Upper lobe of right lung (tissue), 1 donor: ENCODE measurements at places on chromosomes 11 and 22. TPM values are rescaled to one million over a fixed set of nuclear protein-coding genes. Genes with fewer than 3 reads are reported as not detected.

Gene AGBL2
- total RNA-seq, result 0.96 TPM

Gene CPSF7
- total RNA-seq, result 75.8 TPM

DNA sequence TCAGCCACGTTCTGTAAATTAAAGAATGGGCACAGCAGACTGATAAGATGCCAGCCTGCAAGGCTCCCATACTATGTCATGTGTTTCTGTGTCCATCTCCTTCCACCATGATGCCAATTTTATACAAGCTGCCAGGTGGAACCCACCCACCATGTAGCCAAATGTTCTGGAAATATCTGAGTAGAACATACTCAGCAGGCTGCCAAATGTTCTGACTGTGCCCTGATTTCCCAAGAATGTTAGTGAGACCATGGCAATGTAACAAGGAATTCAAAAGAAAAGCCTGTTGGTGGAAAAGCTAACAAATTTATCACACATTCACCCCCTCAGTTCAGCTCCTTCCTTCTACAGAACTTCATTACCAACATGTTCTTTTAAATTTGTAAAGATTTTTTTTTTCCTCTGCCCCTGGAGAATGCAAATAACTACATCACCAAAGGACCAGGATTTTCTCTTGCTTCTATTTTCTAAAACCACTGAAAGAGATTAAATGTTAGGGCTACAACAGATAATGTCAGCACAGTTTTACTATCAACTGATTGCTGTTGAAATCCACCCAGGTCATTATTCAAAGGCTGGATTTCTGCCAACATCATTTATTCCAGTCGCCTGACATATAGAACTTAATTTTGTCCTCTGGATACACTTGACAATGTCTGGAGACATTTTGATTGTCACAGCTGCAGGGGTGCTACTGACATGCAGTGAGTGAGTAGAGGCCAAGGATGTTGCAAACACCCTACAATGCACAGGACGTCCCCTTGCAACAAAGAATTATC, 3.1 kb downstream of the DMC1 start:
- no peaks in the 10 kb centered on the region for H3K36me3 ChIP-seq
- peaks cover 6% of the 10 kb centered on the region for H3K4me1 ChIP-seq
- H3K27me3 ChIP-seq, result no peaks in the 10 kb centered on the region
- no peak overlapping the region for H3K27ac ChIP-seq

- H3K36me3 ChIP-seq, result no peaks in the 10 kb centered on the region
- DNase-seq, result no peak
- H3K27me3 ChIP-seq, result no peaks in the 10 kb centered on the region
These were observed at the start of gene GAB2 for GRCh38 chr11:78417175-78417887. Gene GAB2 (minus strand): TSS chr11:78417820. CDS start chr11:78417720, 100 bp downstream.

- H3K36me3 ChIP-seq, result no peaks in the 10 kb centered on the region
- H3K27me3 ChIP-seq, result no peaks in the 10 kb centered on the region
- peak; percentile 80 for DNase-seq
- no peak overlapping the region for H3K4me3 ChIP-seq
- no peak overlapping the region for H3K27ac ChIP-seq
These were observed 26.7 kb downstream of the UPB1 start for GRCh38 chr22:24521791-24522245.

Gene OR51E2
- not detected for total RNA-seq

DNA sequence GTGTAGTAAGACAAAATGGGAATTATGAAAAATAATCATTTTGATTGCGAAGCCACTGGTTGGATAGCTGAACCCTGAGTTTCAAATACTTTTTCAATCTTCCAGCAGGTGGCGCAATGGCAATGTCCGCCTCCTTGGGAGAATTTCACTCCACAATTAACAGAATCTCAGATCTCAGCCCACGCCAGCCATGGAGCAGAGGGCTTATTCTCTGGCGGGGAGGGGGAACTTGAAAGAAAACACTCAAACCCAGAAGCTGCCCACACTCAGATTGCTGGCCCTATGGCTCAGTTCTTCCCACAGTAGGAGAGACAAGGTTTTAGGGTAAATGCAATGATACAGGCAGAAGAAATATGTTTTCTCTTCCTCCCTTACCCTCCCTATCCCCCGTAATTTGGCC, 38.7 kb upstream of the RCN1 start:
- DNase-seq, result no peak
- no peaks in the 10 kb centered on the region for H3K36me3 ChIP-seq
- no peaks in the 10 kb centered on the region for H3K4me1 ChIP-seq
- H3K27ac ChIP-seq, result no peak overlapping the region

GRCh38 chr22:42319386-42319785, 48.9 kb upstream of the TCF20 start:
- no peaks in the 10 kb centered on the region for H3K27me3 ChIP-seq
- H3K27ac ChIP-seq, result no peak overlapping the region
- no peak for DNase-seq

- H3K4me3 ChIP-seq, result peak overlapping the region; percentile 39
- no peak overlapping the region for H3K27ac ChIP-seq
- peak; percentile 80 for DNase-seq
- H3K4me1 ChIP-seq, result peaks cover 25% of the 10 kb centered on the region
- H3K27me3 ChIP-seq, result peaks cover 15% of the 10 kb centered on the region
These were observed 6.7 kb downstream of the SCARF2 start for GRCh38 chr22:20430720-20431510.

DNA sequence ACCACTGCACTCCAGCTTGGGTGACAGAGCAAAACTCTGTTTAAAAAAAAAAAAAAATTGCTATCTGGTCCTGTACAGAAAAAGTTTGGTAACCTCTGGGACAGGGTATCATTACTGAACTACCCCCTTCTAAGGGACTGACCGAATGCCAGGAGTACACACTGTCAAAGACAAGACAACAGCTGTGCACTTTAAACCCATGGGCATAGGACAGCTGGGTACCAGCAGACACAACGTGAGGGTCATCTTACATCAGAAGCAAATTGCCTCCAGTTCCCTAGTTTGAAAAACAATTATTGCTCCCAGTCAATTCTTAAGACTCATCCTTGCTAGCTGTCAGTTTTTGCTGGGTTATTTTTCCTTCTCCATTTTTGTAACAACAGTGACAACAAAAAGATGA, 17.8 kb downstream of the CD59 start:
- no peak overlapping the region for H3K4me3 ChIP-seq
- no peak overlapping the region for H3K27ac ChIP-seq
- peaks cover 43% of the 10 kb centered on the region for H3K4me1 ChIP-seq
- no peaks in the 10 kb centered on the region for H3K27me3 ChIP-seq

Gene IGSF9B
- 2.9 TPM for total RNA-seq

DNA sequence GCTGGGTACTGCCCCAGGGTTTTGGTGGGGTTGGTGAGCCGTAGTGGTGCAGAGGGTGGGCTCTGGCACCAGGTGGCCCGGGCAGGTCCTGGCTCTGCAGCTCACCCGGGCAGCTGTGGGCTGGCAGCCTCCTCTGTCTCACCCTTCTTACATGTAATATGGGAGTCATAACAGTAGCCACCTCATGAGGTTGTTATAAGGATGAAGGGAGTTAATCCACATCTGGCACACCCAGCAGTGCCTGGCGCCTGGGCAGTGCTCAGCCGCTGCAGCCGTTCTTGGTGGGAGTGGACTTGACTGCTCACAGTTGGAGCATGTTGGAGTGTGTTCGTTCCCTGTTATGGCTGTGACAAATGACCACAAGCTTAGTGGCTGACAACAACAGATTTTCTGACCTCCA, 28.7 kb downstream of the IGHMBP2 start:
- no peaks in the 10 kb centered on the region for H3K4me1 ChIP-seq
- H3K36me3 ChIP-seq, result peaks cover 81% of the 10 kb centered on the region
- DNase-seq, result no peak
- H3K27me3 ChIP-seq, result no peaks in the 10 kb centered on the region

GRCh38 chr11:11370255-11370961, 17.4 kb upstream of the CSNK2A3 start:
- no peak overlapping the region for H3K27ac ChIP-seq
- H3K36me3 ChIP-seq, result peaks cover 17% of the 10 kb centered on the region
- H3K4me3 ChIP-seq, result no peak overlapping the region

GRCh38 chr22:18136563-18137320, 13.2 kb upstream of the USP18 start:
- H3K27me3 ChIP-seq, result no peaks in the 10 kb centered on the region
- no peaks in the 10 kb centered on the region for H3K36me3 ChIP-seq
- H3K27ac ChIP-seq, result no peak overlapping the region
- no peak overlapping the region for H3K4me3 ChIP-seq
- DNase-seq, result peak; percentile 17

DNA sequence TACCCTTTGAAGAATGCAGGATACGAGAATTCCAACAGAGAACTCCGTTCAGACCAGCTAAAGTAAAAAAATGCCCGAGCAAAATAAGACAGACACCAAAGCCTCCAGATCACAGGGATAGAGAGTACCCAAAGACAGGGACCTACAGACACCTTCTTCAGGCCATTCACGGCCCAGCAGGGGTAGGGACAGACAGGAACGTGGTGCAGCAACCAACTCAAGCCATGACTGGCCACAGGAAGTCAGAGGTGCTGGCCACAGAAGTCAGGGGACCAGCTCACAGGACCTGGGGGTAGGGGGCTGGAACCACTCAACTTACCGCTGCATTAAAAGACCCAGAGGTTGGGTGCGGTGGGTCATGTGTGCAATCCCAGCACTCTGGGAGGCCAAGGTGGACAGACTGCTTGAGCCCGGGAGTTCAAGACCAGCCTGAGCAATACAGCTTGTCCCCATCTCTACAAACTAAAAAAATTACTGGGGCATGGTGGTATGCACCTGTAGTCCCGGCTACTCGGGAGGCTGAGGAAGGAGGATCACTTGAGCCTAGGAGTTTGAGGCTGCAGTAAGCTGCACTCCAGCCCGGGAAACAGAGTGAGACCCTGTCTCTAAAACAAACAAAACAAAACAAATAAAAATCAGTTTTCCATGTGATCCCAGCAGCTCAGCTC, 39.9 kb upstream of the COMT start:
- no peak overlapping the region for H3K27ac ChIP-seq
- DNase-seq, result no peak
- no peaks in the 10 kb centered on the region for H3K4me1 ChIP-seq
- no peak overlapping the region for H3K4me3 ChIP-seq

Gene RASD2
- total RNA-seq, result 4.1 TPM
